ENCODE measurements at places on chromosomes 2 and 18.

GRCh38 chr2:225464346-225465025, 65.0 kb downstream of the NYAP2 start:
- DNase-seq, result no peak

GRCh38 chr2:443741-444140, 155.8 kb upstream of the ALKAL2 start:
- DNase-seq, result no peak

DNA sequence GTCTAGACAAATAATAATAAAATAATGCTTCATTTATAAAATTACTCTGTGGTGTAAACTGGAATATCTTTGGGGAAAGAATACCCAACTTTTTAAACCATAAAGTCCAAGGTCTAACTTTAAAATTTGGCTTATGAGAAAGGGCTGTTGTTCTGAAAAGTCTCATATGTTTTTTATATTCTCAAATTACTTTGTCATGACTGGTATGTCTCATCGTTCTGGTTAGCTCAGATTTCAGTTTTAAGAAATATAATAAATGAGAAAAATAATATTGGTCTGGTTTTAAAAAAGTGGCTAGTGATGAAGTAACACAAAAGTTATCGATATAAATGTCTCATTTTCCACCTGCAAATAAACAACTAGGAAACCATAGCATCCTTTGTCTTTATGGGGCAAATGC, 1658.1 kb downstream of the LRP1B start:
- DNase-seq, result no peak

GRCh38 chr18:45336448-45336847, 278.8 kb upstream of the SLC14A2 start:
- no peak for DNase-seq

- DNase-seq, result no peak
Measured at GRCh38 chr2:204753841-204754240, 208.6 kb downstream of the PARD3B start.

- peak; percentile 21 for DNase-seq
Measured at GRCh38 chr2:17646081-17646554, 105.6 kb downstream of the VSNL1 start.

DNA sequence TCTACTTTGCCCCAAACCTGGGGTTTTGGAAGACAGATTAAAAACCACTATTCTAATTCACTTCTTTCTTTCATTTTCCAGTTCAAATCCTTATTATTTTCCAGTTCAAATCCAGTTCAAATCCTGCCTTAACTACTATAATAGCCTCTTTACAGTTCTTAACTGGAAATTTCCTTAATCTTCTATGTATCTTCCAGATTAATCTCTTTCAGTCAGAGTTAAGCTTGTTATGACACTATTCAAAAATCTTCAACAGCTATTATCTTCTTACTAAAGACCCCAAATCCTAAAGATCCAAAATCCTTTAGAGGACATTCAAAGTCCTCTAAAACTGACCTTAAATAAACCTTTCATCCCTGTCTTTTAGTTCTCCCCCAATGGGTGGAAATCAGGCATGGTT, 30.1 kb downstream of the EIF2AK3 start:
- no peak for DNase-seq

- no peak for DNase-seq
Measured at GRCh38 chr2:204655626-204656025, 110.4 kb downstream of the PARD3B start.

DNA sequence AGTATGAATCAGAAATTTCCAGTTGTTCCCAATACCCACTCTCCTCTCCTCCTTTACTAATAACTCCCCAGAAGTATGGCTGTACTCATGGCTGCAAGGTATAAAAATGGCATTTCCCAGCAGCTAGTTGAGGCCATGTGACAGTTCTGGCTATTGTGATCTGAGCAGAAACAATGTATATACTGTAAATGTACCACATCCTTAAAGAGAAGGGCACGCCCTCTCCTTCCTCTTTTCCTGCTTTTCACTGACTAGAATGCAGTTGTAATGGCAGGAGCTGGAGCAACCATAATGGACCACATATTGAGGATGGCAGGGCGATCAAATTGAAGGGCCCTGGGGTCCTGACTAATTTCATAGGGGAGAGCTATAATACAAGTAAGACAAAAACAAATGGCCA, 211.2 kb downstream of the TNS1 start:
- DNase-seq, result no peak

DNA sequence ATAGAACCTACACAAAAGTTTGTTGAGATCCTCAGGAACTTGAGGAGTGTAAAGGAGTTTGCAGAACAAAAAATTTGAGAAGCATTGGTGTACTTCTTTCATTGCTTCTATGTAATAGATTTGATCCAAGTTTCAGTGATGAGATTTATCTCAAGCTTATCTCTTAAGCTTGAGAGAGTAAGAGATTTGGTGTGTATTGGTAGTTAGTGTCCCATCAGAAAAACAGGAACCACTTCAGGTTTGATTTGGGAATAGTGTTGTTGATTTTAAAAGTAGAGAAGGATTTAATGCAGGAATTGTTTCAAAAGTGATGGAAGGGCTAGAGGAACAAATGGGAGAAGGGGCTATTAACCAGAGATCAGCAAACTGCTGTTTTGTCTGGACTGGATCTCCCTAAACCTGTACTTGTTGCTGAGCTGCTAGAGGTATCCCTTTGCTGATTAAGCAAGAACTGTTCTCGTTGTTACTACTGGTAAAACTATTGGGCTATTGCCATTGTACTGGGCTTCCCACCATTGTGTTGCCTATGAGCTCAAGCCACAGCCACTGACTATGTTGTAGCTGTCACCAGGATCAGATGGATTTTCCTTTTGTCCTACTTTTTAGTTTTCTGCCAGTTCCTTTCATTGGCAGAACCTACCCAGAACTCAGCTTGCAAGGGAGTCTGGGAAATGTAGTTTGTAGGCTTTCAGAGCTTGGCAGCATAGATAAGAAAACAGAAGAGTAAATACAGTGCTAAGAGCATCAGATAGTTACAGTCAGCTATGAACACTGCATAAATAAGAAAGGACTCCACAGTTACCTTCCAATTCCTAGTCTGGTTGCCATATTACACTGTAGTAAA, 39.3 kb downstream of the RAB10 start:
- DNase-seq, result no peak

DNA sequence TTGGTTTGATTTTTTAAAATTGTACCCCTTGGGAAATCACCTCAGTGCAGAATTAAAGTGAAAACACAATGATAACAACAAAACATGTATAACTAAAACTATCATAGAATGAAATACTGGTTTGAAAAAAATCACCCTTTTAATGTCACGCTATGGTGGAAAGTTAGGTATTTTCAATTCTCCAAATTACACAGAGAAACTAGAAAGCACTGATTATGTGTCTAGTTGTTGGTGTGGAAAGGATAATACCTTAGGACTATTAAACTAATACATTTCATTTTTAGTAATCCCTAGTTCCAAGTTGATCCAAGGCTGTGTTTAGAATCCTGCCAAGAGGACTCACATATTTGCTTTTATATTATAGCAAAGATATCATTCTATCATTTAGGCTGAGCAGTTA, 71.2 kb downstream of the NUP35 start:
- no peak for DNase-seq

DNA sequence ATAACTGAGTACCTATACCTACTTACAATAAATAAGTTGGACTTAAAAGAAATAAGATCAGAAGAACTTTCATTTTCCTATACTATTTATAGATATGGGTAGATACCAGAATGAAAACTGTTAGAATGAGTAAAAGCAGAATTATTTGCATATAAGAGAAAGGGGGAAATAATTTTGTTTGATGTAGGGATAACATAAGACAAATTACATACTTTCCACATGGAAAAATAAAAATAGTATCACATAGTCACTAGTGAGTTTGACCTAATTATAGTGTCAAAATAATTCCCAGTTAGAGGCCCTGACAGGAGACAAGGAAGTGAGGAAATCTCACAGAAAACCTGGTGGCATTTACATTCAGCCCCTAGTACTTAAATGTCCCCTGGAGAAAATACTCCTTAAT, 28.6 kb downstream of the KCMF1 start:
- DNase-seq, result no peak

DNA sequence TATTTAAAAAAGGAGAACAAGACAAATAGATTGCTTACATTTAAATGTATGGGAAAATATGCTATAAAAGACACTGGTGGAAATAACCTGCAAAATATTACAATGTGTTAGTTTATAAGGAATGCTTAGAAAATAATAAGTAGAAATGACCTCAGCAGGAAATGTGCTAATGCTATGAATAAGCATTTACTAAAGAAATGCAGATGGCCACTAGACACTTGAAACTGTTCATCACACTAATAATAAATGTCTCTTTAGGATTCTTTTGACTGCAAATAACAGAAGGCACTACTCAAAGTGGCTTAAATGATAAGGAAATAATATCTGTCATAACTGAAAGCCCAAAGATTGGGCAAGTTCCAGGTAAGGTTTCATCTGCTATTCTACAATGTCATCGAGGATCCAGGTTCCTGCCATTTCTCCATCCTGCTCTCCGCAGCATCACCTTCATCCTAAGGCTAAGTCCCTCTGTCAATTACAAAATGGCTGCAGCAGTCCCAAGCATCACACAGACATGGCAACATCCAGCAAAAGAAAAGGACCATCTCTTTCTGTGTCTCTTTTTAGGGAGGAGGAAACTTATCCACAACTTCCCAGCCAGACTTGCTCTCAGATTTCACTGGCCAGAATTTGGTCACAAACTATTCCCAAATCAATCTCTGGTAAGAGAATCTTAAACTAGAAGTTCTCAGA, 21.9 kb downstream of the METTL8 start:
- no peak for DNase-seq

DNA sequence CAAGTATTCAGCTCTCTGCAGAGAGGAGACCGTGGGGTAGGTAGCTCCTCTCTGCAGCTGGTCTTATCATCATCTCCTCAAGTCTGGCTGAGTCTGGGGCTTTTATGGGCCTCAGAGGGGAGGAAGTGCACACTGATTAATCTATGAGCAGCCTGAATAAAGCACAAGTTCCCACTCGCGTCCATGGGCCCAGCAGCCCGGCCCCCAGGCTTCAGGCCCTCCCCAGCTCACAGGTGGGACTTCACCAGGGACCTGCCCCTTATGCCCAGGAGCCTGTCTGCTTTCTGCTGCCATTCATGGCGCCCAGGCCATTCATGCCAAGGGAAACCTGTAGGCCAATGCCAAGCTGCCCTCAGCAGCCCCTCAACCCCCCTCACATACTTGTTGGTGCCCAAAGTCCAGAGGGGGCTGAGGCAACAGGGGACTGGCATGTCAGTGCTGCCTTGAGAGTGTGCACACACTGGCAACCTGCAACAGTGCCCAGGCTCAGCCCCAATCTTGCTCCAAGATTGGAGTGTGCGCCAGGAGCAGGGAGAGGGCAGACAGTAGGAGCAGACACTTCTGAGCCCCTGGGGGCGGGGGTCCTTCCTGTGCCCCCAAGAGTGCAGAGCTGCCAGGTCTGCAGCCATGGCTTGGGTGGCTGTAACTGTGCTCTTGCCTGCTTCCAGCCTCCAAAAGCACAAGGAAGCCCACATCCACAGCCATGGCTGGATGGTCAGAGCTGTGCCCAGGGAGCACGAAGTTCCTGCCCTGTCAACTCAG, 375.6 kb upstream of the VWC2L start:
- no peak for DNase-seq

All from activated CD4-positive, alpha-beta T cell treated with anti-CD3 and anti-CD28 coated beads for 4 hours (primary cell).